Frontal cortex (tissue), 4 donors: ENCODE measurements at places on chromosomes 1 and 21.

DNA sequence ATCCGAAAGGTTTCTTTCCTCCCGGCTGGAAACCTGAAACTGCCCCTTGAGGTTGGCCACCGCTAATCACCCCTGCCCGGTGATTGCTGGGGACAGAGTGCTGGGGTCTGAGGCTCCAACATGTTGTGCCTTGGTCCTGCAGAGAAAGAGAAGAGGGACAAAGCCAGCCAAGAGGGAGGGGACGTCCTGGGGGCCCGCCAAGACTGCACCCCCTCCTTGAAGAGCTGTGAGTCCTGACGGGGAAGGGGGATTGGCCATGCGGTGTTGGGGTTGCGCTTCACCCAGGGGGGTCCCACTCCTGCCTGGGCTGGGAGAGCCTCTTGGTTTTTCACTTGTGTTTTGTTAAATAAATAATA lies 19.5 kb downstream of the LDLRAP1 start:
- DNase-seq, result no peak

GRCh38 chr1:173190101-173190936 lies 16.8 kb downstream of the TNFSF4 start:
- DNase-seq, result peak; percentile 27

- DNase-seq, result no peak
These were observed 98.5 kb downstream of the CDC42BPA start for GRCh38 chr1:227219715-227220292.

GRCh38 chr1:22877980-22878379 lies 94.7 kb downstream of the LACTBL1 start:
- DNase-seq, result no peak

- no peak for DNase-seq
These were observed 5.2 kb downstream of the HES3 start for GRCh38 chr1:6248932-6249738.

- DNase-seq, result no peak
These were observed 17.2 kb downstream of the CSRP1 start for GRCh38 chr1:201489643-201490261.

DNA sequence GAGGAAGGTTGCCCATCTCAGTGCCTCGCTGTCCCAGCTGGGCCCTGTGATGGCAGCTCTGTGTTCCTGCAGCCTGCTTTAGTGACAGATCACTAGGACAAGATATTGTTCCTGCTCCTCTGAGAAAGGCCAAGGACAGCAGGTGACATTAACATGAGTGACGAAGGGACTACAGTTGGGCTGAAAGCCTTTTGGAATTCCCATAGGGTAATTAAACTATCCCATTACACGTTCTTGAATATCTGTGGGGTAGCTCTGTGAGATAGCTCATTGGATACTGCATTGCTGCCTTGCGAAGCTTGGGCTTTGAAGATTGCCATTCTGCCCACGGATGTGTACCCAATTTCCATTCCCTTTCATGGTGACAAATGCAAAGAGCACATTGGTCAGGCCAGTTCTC lies 78.2 kb upstream of the COA6 start:
- no peak for DNase-seq

DNA sequence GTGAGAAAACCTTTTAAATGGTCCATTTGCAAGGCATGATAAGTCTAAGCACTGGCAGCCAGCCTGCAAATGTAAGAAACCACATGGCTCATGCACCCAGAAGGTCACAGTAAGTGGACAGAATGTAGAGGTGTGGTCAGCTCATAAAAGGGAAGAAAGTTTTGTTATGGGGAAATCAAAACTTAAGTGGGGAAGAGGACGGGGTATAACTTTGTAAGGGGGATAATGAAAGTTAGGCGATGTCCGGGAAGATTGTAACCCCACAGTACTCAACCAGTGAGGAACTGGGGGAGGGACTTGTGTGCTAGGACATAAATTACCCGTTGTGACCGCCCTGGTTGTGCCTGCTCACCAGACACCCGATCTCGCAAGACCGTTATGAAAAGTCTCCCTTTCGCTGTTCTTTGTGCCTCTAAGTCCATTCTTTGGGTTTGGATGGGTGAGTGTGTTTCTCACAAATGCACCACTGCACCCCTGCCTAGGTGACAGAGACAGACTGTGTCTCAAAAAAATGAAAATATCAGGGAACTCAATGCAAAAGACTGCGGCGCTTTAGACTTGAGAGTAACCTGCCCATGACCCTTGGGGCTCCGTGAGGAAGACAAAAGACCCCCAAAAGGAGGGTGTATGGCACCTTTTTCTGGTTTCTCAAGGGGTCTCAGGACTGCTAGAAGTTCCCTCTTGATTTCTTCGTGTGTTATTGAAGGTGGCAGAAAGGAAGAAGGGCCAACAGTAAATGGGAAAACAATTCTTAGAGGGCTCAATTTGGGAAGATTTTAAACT lies 28.6 kb upstream of the ZNF496 start:
- DNase-seq, result no peak

DNA sequence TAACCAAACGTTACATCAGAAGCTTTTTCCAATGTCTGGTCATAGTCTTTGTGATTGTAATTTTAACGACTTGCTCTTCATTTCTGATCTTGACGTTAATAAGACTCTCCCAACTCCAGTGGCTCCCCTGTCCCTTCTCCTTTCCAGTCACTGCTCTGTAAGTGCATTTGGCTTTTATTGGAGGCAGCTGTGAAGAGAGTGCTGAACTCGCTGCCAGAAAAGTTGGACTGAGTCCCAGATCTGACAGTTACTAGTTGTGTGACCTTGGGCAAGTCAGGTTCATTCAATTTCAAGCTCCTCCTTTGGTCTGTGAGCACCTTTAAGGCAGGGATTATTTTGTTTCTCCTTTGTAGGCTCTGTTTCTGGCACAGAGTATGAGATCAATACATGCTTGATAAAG lies 109.6 kb upstream of the TSPAN2 start:
- DNase-seq, result no peak

DNA sequence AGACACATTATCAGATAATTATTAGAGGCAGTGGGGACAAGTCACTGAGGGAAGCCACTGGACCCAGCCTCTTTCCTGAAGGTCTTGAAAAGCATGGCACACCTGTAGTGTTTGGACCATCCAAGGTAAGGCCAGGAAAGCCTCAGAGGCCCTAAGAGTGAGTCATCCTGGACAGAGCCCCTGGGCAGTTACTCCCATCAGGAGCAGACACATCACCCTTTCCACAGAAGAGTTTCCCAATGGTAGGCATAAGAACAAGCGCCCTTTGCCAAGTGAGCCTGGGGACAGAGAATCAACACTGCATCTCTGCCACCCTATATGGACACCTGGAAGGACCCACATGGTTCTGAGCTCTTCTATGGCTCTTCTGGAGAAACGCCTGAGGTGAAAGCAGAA lies 136.0 kb downstream of the PLXNA2 start:
- no peak for DNase-seq

- DNase-seq, result no peak
These were observed 330.9 kb downstream of the CHRM3 start for GRCh38 chr1:239717097-239717917.

DNA sequence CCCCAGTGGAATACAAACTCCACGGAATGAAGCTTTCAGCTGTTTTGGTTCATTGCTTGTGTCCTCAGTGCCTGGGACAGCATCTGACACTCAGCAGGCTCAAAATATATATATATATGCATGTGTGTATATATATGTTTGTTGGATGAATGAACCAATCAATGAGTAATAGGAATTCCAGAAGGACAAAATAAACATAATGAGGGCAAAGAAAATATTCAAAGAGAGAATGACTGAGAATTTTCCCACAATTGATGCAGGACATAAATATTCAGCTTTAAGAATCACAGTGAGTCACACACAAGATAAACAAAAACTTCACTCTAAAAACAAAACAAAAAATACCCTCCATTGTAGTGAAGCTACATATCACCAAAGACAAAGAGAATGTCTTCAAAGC lies 64.0 kb downstream of the CHD5 start:
- no peak for DNase-seq

DNA sequence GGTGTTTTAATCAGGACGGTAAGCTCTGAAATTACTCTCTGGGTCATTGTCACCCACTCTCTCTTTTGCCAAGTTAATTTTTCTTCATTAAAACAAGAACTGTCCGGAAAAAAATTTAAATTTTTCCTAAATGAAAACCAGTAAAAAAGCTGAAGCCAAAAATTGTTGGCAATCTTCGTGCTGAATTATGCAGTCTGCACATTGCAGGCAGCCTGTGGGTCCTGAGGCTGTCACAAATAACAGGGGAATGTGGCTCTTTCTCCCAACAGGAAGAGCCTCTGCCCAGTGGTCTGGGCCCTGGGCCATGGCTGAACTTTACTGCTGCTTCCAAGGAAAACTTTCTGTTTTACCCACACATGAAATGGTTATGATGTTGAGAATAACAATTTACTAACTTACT lies 153.9 kb upstream of the SPAG17 start:
- DNase-seq, result no peak

DNA sequence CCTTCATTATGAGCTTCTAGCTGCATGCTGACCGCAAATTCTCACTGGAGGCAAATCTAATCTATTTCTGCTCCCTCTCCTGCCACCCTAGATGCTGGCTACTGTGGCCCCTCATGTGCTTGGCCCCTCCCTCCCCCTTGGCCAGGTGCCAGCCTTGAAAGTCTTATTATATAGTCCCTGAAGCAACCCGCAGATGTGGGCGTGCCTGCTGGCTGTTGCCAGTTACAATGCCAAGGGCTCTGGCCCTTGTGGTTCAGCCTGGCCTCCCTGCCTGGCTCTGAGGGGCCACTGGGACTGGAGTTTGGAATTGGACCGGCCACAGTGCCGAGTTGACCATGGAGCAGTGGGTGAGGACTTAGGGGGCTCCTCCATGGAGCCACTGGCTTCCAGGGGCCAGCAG lies 78.9 kb upstream of the ACTRT2 start:
- DNase-seq, result no peak

- peak; percentile 39 for DNase-seq
These were observed 28.5 kb upstream of the ABCG1 start for GRCh38 chr21:42190486-42190863.

DNA sequence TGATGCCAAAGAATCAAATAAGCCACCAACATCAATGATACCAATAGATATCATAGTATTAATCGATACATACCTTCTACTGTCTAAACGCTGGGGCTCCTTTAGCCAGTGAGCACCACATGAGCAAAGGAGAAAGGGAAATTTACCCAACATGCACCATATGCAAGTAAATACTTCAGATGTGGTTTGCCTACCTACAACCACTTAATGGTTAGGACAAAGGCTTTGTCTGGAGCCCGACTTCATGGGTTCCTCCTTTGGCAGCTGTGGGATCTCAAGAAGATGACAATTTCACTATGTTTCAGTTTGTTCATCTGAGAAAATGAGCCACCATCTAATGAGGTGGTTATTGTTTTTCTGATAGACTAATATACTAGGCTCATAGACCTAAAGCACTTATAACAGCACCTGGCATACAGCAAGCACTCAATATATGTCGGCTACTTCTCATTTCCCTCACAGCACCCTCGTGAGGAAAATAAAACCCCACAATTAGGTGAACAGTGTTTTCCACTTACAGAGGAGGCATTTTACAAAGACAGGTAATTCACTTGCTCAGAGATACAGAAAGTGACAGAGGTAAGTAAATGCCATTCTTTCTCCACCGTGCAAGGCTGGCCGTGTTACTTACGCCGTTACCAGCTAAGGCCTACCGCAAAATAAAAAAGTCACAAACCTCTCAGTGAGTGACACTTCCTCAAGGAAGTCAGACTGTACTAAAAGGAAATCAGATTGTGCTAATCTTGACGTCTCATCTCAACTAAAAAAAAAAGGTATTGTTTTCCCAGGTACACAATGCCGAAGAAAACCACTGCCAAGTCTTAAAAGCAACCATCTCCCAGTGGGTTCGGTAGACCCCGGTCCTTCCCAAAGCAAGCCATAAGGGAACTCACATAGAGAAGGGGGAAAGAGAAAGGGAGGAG lies 1.6 kb downstream of the TTC13 start:
- no peak for DNase-seq

DNA sequence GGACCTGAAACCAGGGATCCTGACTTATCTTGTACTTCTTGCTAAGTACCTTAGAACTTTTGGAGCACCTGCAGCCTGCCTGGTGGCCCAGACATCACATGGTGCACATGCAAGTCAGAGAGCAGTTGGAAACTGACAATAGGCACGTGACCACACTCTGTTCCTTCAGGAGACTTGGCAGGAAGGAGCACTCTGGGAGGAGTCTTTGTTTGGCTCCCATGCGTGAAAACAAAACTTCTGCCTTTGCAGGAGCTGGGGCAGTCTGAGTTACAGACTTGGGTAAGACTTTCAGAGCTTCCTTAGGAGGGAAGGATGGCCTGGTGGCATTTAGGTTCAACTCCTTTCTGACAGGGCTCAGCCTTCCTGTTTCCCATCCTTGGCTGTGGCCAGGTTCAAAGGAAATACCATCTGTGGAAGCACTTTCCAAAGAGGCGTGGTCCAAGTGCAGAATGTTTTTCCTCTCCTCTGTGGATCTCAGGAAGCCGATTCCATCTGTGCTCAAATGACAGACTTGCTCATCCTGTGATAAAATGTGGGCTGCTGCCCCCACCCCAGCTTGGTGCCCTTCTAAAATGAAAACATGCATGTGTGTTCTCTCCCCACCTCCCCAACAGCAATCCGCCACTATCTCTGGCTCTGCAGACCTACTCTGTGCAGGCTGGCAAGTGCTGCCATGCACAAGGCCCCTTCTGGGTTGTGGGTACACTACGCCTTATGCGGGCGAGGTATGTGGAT lies 14.1 kb upstream of the ZNF436 start:
- no peak for DNase-seq

- no peak for DNase-seq
These were observed 28.5 kb downstream of the SLC16A1 start for GRCh38 chr1:112927462-112927990.

- no peak for DNase-seq
These were observed 1.6 kb upstream of the IFNGR2 start for GRCh38 chr21:33401630-33401992.

DNA sequence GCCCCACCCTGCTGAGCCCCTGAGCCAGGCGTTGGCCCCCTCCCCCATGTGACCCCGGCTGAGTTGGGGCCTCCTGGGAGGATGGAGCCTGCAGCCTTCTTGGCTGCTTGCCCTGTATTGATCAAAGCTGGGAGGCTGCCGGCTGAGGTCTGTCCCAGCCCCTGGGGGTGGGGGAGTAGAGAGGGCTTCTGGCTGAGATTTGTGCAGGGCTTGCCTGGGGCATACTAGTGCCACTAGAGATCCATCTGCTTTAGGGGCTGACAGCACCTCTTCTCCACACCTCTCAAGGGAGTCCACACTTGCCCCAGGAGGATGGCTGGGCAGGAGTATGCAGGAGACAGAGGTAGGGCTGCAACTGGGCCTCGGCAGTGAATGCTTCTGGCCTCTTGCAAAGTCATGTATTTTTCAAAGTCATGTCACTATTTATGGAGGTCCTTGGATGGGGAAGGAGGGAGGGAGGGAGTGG lies 53.6 kb upstream of the SSBP3 start:
- no peak for DNase-seq

GRCh38 chr21:24844671-24845070 lies 762.6 kb downstream of the MRPL39 start:
- no peak for DNase-seq

DNA sequence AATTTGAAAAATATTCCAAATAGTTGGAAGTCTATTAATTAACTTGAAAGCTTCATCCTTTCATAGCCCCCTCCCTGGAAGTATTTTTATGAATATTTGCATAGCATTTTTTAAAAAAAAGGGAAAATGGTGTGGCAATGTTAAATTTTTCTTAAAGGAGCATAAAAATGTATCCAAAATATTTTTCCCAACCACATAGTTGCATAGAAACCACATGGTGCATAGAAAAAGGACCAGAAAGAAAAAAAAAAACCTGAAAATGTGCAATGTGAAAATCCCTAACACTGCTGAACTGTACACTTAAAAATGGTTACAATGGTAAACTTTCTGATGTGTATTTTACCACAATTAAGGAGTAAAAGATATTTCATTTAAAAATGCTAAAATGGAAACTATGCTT lies 8.0 kb downstream of the C1orf167 start:
- DNase-seq, result no peak
